Activated T-helper 1 cell treated with anti-CD3 and anti-CD28 coated beads, Interleukin-12 subunit alpha, Interleukin-12 subunit beta, Interleukin-2, Interleukin-4 antibody, amounts not matched to agents 30 ng/mL and 10 ng/mL and 1 ng/mL, durations not matched to agents 14 hours and 24 hours and 36 hours (primary cell): ENCODE measurements at places on chromosomes 16 and 17.

DNA sequence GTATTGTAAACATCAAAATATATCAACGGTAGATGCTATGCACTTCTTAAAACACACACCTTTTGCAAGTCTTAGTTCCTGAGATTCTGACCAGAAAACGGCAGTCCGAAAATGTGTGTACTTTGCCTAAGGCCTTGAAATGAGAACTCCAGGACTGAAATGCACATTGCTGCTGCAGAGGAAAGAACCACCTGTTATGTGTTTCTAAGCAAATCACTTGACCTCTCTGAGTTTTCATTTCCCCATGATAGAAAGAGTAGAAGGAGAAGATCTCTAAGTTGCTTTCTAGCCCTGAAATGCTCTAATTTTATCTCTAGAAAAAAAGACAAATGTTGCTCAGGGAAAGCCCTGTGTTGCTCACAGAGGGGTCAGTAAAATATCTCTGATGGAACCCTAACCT, 9.9 kb downstream of the CCDC182 start:
- DNase-seq: no peak

GRCh38 chr17:68822719-68823289, 132.4 kb downstream of the ABCA8 start:
- DNase-seq: no peak

- DNase-seq: no peak
Observed at GRCh38 chr17:82390015-82390859, 18.7 kb downstream of the UTS2R start.

DNA sequence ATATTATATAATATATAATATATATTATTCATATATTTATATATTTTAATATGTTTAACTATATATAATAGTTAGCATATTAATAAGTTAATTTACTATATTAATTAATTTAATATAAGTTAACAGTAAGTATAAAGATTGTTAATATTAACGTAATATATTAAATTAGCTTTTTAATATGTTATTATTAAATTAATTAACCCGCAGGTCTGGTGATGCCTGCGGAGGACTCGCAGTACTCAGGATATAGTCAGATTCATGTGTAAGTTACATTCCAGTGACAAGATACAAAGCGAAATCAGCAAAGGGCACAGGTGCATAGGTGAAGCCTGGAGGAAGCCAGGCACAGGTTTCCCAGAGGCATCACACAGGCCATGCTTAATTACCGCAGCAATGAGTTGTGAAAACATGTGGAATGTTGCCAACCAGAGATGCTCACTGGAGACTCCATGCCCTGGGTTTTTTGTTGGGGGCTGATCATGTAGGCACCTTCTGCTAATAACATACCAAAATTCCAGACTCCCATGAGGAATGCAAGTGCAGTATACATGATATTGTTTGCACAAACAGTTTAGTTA, 130.4 kb upstream of the MPHOSPH6 start:
- no peak for DNase-seq

- no peak for DNase-seq
Observed at GRCh38 chr16:7351610-7352510, 19.2 kb downstream of the RBFOX1 start.

DNA sequence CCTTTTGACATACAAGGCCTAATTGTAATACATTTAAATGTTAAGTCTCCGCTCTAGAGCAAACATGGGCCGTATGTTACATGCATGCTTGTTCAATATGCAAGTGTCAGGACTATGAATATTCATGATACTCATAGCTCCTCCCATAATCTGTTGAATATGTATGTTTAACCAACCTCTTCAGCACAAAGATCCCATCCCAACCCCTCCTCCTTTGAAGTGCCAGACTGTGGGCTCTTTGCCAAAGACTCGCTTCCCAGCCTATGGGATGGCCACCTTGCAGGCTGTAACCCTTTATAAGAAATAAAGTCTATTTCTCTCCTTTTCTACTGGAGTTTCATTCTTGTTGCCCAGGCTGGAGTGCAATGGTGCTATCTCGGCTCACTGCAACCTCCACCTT, 156.2 kb downstream of the ABCC12 start:
- DNase-seq: no peak

DNA sequence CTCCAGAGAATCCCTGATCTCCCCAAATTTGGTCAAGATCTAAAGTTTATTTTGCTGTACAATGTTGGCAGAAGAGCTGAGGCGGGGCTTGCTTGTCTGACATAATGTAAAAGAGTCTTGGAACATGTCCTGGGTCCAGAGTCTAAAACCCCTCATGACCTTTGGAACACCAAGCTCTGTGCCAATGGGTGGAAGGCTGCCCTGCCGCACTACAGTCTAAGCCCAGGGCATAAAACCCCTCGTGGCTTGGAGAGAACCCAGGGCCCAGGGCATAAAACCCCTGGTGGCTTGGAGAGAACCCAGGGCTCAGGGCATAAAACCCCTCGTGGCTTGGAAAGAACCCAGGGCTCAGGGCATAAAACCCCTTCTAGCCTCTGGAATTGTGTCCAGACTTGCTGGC, 36.7 kb downstream of the CCDC57 start:
- DNase-seq: no peak

GRCh38 chr17:81401723-81402529, 6.7 kb downstream of the BAHCC1 start:
- no peak for DNase-seq

DNA sequence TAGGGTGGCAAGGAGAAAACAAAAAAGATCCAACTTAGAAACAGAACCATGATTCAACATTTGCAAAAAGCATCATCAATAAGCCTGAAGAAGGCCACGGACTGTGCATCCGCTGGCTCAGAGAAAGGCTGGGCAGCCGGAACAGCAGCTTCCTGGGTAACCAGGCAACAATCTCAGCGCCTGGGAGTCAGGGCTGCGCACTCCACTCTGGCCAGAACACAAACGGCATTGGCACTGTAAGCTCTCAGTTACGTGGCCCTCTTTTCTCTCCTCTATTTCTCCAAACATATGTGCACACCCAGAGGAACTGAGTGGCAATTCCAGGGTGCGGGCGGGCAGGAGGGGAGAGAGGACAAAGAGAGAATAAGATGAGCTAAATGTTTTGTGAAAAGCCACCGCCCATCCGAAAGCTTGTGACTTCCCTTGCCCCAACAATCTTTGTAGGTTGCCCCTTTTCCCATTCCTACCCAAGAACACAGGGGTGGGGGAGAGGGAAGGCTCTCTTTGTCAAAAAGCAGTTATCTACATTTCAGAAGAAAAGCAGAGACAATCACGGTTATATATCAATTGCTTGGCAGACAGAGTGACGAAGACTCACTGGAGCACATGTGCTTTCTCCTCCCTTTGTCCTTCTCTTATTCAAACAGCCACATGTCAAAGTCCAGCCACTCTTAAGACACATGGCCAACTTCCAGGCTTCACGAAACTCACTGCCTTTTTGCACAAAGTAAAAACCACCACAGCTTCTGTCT, 6.6 kb upstream of the GHDC start:
- DNase-seq: no peak

- DNase-seq: no peak
Observed at GRCh38 chr16:84471316-84471715, 33.1 kb downstream of the MEAK7 start.

DNA sequence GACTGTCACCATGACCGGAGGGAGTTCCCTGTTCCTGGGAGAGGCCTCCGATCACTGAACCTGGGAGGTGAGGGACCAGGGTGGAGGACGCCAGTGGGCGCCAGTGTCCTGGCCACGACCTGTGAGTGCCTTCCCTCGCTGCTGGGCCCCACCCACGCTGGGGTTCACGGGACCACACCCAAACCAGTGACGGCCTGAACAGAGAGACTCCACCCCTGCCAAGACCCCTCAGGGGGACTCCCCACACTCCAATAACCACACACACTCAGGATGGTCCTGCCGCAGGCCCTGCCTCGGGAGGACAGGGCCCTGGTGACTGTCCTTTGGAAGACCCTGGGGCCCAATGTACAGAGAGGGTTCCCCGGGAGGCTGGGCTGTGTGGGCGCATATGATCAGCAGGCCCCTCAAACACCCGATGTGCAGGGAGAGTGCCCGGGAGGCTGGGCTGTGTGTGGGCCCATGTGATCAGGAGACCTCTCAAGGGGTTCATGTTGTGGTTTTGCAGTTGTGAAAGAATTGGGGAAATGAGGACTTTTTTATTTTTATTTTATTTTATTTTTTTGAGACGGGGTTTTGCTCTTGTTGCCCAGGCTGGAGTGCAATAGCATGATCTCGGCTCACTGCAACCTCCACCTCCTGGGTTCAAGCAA, 26.6 kb downstream of the TPSD1 start:
- DNase-seq: no peak

GRCh38 chr16:70749006-70749678, 51.8 kb downstream of the VAC14 start:
- DNase-seq: no peak

GRCh38 chr16:60608971-60609370, 1427.3 kb downstream of the CDH8 start:
- DNase-seq: no peak

DNA sequence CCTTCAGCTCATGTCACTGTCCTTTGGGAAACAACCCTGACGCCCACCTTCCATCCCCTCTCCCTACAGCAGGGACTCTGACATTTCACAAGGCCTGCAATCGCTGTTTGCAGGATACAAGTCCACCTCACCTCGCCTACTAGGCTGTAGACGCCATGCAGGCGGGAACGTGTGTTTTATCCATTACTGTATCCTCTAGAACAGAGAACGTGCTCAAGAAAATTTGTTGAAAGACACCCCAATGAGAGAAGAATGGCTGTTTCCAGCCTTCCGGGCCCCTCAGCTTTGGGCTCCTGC, 1.5 kb upstream of the TTYH2 start:
- DNase-seq: no peak

DNA sequence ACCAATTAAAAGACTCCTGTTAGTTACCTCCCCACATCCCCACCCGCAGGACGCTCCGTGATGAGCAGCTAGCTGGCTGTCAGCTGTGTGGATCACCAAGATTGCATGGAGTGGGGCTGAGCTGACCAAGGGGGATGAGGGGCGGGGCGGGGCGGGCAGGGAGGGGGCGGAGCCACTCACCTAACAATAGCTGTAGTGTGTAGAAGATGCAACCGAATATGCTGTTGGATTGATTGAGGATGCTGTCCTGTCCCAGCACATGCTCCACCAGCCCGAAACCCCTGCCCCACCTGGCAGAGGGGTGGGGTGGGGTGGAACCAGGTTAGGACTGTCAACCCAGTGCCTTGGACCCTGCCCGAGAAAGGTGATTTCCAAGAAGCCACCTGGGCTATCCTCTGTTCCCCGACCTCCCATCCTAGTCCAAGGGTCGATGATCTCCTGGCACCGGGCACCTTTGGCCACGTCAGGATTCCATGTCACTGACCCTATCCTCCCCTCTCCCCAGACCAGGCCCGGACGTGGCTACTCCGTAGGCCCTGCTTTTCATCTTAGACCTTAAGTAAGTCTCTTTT, 1.4 kb downstream of the VKORC1 start:
- DNase-seq: no peak

- no peak for DNase-seq
Observed at GRCh38 chr17:82085031-82085861, 12.8 kb downstream of the FASN start.

GRCh38 chr16:80366023-80366422, 174.8 kb upstream of the DYNLRB2 start:
- DNase-seq: no peak

- DNase-seq: no peak
Observed at GRCh38 chr17:58974354-58974753, 132.3 kb downstream of the TRIM37 start.

GRCh38 chr16:17211797-17212196, 259.0 kb downstream of the XYLT1 start:
- no peak for DNase-seq

DNA sequence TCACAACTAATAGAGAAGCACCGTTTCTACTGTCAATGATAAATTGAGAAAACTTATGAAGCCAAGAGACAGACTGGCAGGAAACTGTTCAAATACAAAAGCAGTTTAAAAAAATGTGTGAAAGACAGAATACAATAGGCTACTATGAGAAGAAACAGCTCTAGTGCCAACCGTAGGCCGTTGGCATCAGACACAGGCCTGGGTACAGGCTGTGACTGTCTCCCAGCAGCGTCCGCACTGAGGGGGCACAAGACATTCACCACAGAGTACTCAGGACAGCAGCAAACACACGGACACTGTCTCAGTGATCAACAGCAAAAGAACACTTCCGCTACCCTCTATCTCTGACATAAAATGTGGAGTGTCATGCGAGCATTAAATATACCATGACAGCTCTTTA, 7.8 kb upstream of the C1QBP start:
- DNase-seq: no peak

DNA sequence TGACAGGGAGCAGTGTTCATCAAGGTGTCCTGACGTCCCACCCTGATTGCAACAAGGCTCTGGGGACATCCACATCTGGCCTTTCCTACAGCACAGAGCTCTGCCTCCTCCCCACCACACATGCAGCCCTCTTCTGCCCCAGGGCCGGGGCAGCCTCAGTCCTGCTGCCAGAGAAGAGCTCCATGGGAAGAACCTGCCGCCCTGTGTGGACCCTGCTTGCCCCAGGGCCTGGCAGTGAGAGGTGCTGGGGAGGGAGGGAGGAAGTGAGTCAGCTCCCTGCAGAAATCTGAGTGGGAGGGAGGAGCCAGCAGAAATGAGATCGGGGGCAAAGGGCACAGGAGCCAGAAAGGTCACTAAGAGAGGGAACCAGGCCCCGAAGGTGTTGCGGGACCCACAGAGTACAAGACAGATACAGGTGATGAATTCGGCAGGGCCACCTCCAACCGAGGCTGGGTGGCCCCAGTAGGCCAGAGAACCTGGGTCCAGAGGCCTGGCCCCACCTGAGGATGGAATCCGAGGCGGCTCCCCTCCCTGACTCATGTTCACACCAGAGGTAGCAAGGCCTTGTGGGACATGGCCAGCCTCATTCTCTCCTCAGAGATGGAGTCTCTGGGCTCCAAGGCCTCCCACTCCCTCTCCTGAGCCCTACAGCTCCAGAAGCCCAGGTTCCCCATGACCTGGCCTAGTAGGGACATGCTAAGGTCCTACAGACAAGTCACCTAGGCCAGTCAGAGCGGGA, 24.8 kb downstream of the MYO18A start:
- DNase-seq: peak; percentile 51

GRCh38 chr17:46199379-46199778, 6.2 kb upstream of the KANSL1 start:
- no peak for DNase-seq

DNA sequence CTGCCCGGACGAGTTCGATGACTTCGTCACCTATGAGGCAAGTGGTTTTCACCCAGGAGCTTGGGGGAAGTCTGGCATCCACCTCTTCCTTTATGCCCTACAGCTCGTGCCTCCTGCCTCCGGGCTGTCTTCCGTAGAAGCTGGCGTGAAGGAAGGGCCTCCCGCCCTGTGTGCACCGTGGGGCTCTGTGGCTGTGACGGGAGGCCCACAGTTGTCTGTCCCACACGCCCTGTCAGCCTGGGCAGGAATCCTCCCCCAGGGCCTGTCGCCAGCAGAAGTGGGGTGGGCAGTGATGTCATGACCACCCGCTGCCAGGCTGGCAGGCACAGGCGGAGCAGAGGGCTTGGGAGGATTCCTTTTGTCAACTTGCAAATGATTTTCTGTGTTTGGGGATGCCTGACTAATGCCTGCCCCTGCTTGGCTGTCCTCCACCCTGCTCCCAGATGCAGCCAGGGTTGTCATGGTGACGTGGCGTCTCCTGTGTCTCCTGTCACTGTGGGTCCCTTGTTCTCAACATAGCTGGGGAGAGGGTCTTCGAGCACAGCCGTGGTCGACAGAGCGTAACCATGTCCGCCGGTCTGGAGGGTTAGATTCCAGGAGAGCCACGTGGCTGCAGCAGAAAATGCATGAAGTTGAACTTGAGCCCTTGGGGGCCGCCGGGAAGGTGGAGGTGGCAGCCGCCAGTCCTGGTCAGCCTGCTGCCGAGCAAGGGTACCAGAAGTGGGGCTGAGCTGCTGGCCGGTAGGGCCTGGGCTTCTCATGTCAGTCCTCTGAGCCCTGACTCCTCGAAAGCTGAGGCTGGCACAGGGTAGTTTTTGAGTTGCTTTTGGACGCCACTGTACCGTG, 46.1 kb downstream of the RAB11FIP3 start:
- no peak for DNase-seq
